ENCODE measurements at places on chromosomes 1 and 21.

- no peak overlapping the region for H3K4me3 ChIP-seq
- no peak for DNase-seq
- peaks cover 8% of the 10 kb centered on the region for H3K4me1 ChIP-seq
- peaks cover 93% of the 10 kb centered on the region for H3K27me3 ChIP-seq
- H3K36me3 ChIP-seq, result no peaks in the 10 kb centered on the region
- no peak overlapping the region for H3K27ac ChIP-seq
Measured at GRCh38 chr1:50426108-50426700, 3.0 kb upstream of the DMRTA2 start.

- DNase-seq, result no peak
- H3K27ac ChIP-seq, result no peak overlapping the region
- H3K4me1 ChIP-seq, result peaks cover 3% of the 10 kb centered on the region
- H3K36me3 ChIP-seq, result peaks cover 6% of the 10 kb centered on the region
- no peaks in the 10 kb centered on the region for H3K27me3 ChIP-seq
Measured at GRCh38 chr1:43548285-43549271, 17.9 kb downstream of the PTPRF start.

GRCh38 chr1:184075055-184076029 lies 23.8 kb downstream of the TSEN15 start:
- H3K36me3 ChIP-seq, result no peaks in the 10 kb centered on the region
- H3K4me3 ChIP-seq, result no peak overlapping the region
- peak; percentile 41 for DNase-seq
- H3K4me1 ChIP-seq, result no peaks in the 10 kb centered on the region
- no peak overlapping the region for H3K27ac ChIP-seq
- no peaks in the 10 kb centered on the region for H3K27me3 ChIP-seq

- H3K4me1 ChIP-seq, result peaks cover 12% of the 10 kb centered on the region
- H3K27me3 ChIP-seq, result no peaks in the 10 kb centered on the region
- DNase-seq, result no peak
Measured at GRCh38 chr1:214391873-214392645, 111.1 kb downstream of the SMYD2 start.

DNA sequence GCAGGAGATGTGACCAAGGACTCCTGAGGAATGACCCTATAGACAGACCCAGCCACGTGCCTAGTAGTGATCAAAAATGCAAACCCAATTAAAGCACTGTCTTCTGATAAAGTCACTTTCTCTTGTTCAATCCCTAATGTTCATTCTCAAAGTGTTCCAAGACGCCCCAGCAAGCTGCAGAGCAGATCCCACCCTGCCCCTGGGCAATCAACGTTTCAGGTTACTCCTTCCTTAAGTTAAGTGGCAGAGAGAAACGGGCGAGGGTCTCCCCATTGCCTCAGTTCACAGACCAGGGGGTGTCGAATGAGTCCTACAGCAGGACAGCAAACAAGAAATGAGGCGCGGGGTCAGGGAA lies 699 bp upstream of the RGS2 start:
- DNase-seq, result no peak
- peak overlapping the region; percentile 73 for H3K27ac ChIP-seq
- peaks cover 21% of the 10 kb centered on the region for H3K4me1 ChIP-seq
- H3K4me3 ChIP-seq, result peak overlapping the region; percentile 85
